ENCODE measurements at places on chromosomes 2 and 18.

DNA sequence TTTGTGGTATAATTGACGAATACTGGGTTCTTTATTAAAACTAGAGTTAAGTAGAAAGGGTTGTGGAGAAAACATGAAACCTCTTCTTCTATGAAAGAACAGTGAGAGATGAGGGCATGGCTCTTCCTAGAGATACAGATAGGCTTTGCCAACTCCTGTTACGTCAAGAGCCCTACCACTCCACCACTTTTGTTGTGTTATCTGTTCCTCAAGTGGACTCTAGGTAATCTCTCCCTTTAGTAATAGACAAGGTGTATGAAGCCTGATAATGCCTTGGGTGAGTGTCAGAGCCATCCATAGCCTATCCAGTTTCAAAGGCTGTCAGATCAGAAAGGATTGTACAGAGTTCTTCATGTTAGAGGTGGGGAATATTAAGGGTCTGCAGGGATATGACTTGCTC is 176.4 kb downstream of the SETBP1 start:
- DNase-seq: peak; percentile 2

GRCh38 chr2:52383541-52383940 is 1351.6 kb upstream of the NRXN1 start:
- DNase-seq: no peak

- no peak for DNase-seq
These were observed 33.8 kb downstream of the PRELID3A start for GRCh38 chr18:12441475-12442034.

DNA sequence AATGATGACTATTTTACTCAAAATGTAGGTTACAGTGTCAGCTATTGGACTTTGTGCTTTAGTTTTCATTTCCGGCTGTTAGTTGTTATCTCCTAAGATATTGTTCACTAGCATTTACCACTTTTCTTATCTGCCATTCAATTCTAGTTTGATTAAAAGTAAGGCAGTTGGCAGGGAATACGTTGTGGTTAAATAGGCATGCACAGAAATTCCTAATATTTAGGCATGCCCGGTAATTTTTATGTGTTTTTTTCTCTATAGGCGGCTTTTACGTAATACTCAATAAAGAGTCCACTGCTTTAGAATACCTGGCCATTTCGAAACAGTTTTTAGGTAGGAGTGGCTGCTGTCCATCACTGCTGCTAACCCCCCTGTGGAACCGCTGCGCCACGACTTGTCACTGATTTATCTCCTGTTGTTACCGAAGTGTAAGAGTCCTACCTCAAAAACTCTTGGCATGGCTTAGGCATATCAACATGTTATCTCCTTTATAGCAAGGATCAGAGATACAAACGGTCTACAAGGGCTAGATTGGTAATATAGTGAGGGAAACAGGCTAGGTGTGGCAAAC is 39.5 kb downstream of the BABAM2 start:
- DNase-seq: no peak

- DNase-seq: no peak
These were observed 23.6 kb downstream of the NEDD4L start for GRCh38 chr18:58067601-58068000.

DNA sequence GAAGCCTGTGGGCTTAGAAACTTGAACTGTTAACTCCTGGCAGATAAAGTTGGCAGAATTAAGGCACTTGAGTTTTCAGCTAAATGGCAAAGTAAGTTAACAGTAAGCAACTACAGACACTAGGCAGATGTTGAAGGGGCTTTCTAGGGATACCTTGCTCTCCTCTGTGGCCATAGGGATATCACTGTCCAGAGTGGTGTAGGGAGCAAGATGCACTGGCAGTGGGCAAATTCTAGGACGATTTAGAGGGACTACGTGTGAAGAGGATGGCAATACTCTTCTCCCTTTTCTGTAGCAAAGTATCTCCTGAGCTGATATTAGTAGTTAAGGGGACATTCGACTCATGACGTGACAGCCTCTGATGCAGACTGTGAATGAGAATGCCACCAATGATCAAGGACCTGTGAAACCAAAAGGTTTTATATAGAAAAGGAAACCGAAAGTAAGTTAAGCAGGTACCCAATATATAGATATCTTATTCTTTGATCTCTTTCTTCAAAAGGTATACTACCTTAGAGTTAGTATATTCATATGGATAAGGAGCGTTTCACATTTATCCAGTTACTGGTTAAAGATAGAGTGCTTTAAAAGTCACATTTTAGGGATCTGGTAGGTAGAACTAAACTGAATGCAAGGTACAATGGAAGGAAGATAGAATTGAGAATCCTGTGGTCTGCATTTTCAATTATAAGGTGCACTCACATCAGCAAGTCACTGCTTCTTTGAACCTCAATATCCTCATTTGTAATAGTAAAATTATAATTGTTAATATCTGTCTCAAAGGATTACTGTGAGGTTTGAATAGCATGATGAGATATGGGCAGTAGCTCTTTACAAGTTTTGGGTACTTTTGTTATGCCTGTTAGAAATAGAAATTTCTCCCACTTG is 106.4 kb downstream of the KCNH7 start:
- no peak for DNase-seq

- DNase-seq: no peak
These were observed 301.2 kb upstream of the TRIB2 start for GRCh38 chr2:12415536-12415935.

- DNase-seq: no peak
These were observed 249.9 kb upstream of the THUMPD2 start for GRCh38 chr2:40028792-40029488.

DNA sequence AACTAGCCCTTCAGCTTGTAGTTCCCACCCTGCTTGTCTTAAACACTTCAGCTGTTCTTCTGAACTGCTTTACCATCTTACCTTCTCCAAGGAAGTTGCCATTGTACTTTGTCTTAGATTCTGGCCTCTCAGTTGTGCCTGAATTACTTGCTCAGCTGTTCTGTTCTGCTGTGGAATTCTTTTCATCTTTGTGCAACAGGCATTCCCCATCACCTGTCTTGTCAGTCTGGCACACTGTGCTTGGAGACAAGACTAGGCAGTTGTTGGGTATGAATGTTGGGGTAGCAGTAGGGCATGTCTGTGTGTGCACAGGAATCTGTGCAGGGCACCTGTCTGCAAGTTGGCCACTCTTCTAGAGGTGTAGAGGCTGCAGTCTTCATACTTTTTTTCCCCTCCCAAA is 38.7 kb downstream of the PHLPP1 start:
- DNase-seq: no peak

DNA sequence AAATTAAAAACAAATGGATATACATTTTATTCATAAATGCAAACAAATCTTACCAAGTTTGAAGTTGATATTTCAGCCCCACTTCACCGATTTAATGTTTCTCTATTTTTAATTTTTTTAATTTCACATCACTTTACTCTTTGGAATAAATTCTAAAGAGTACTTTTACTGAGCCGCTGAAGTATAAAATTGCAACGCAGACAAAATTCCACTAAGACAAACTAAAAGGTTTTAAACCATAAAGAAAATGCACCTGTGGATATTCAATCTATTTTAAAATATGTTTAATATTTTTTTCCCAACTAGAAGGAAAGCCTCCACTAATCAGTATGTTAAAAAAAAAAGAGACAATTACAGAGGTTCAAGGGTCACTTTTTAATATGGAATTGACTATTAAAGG is 1073.9 kb upstream of the CRIM1 start:
- no peak for DNase-seq

DNA sequence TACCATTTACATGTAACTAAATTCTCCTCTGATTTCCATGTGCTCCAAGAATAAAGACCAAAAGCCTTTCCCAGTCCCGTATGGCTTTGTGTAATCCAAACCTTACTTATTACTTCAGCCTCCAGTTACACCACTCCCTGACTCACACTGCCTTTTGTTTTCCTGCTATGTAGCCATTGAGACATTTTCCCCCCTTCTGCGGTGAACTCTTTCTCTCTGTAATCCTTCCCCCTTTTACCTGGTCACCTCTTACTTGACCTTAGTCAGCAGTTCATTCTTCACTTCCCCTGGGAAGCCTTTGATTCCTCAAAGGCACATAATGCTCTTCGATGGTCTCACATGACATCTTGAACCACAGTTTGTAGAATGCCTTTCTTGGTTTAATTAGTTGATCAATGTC is 256.0 kb upstream of the FANCL start:
- no peak for DNase-seq

GRCh38 chr2:51107841-51108240 is 75.9 kb upstream of the NRXN1 start:
- DNase-seq: no peak

- no peak for DNase-seq
These were observed 2.9 kb upstream of the KHK start for GRCh38 chr2:27083410-27084296.

GRCh38 chr18:11470941-11471340 is 138.5 kb upstream of the SLC35G4 start:
- no peak for DNase-seq

DNA sequence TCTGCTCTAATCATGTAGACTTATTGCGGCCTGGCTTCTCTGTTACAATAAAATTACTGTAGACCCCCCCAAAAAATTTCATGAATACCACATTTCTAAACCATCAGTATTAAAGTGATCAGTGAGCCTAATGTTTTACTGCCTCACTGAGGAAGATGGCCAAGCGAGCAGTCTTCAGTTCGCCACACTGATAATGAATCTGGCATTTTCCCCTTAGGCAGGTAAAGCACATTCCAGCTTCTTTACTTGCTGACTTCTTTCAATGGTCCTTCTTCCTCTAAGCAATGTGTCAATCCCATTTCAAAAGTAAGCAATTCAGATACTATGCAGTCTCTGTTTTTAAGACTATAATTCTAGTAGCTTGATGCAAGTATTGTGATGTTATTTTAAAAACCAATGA is 137.6 kb downstream of the LAMA1 start:
- DNase-seq: no peak

GRCh38 chr18:9694952-9695495 is 13.1 kb upstream of the RAB31 start:
- no peak for DNase-seq

- DNase-seq: no peak
These were observed 379.0 kb upstream of the FANCL start for GRCh38 chr2:58620093-58620492.

- DNase-seq: no peak
These were observed 115.9 kb upstream of the CD302 start for GRCh38 chr2:159913900-159914299.

- no peak for DNase-seq
These were observed 42.5 kb upstream of the ASAP2 start for GRCh38 chr2:9164112-9164608.

DNA sequence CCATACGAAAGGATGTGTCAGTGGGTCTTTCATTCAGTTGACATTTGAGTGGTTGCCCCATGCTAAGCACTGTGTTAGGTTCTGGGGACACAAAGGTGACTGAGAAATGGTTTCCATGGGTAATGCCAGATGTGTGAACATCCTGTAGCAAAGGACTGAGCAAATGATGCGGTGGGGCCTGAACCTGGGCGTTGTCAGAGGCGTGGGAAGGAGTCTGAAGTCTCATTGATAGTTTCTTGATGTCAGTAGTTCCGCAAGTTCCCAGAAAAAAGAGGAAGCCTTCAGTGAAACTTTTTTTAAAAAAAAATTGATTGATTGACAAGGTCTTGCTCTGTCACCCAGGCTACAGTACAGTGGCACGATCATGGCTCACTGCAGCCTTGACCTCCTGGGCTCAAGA is 56.9 kb downstream of the LIMS1 start:
- DNase-seq: no peak

GRCh38 chr2:157840568-157841156 is 35.5 kb downstream of the ACVR1 start:
- DNase-seq: peak; percentile 62

DNA sequence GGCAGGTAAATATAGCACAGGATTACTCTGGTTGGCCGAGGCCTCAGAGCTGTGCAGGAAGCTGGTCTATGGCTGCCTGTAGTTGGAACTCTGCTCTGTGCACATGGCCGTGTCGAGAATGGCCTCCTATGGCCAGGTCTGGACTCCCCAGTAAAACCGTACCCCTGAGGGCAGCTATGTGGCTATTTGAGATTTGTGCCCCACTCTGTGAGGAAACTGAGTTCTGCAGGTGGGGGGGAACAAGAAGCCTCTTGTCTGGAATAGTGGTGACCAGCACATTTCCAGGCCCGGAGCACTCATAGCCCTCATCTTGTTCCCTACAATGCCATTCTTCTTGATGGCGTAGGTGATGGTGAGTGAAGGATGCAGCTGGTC is 15.0 kb upstream of the TEX51 start:
- DNase-seq: no peak

- DNase-seq: no peak
These were observed 5.5 kb upstream of the HNRNPA3 start for GRCh38 chr2:177207101-177207500.

DNA sequence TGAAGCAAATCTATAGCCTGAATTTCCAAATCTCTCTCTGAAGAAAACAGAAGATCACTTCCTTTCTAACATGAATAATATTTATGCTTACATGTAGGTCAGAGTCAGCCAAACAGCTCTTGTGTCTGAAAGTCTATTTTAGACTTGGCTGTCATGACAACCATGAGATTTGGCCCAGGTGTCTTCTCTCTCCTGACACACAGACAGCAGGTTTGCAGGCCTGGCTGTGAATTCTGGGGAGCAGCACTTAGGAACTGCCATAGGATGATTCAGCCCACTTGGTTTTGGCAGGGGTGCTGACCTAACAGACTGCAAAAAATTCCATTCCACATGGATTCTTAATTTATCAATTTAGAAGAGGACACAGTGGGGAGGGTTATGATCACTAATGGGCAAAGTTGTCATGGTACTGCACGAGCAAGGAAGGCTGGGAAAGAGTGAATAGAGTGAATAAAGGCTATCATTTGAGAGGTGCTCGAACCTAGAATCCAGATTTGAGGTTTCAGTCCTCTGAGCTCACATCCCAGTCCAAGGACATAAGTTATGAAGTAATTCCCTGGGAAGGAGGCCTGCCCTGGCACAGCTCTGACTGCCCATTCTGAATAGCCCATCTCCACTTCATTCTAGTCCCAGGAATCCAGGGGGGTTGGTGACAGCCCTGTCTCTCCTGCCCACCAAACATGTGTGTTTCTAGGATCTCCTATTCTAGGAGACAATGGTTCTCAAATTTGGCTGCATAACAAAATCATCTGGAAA is 453.9 kb upstream of the TRIB2 start:
- peak; percentile 48 for DNase-seq

- DNase-seq: no peak
These were observed 85.1 kb downstream of the CTAGE1 start for GRCh38 chr18:22332590-22332989.

GRCh38 chr2:54669677-54670484 is 53.6 kb upstream of the EML6 start:
- no peak for DNase-seq

DNA sequence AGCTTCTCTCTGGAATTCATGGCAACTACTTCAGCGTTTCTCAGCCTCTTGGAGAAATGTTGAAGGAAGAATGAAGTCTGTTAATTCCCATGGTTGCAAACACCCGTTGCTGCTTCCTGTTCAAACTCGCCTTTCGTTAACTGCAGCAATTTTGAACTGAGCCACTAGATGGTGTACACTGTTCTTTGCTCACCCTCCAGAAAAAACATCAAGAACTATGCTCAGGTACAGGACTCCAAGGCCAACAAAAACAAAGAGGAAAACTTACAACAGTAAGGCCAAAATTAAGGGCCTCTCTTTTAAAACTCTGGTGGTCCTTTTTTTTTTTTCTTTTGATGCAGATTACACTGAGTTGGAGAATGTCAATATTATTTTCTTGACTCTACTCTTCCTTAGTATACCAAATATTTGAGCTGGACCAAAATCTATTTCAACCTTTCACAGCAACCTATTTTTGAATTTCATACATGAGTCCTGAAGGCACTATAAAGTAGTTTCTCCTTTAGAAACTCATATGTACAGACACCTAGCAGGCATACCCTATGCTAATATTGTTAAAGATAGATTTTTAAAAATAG is 58.2 kb downstream of the KLHL14 start:
- peak; percentile 56 for DNase-seq

GRCh38 chr2:234607691-234608090 is 110.8 kb upstream of the ARL4C start:
- no peak for DNase-seq

Measured in right forelimb (tissue), 1 donor.